ENCODE measurements at places on chromosomes 5 and 9.

DNA sequence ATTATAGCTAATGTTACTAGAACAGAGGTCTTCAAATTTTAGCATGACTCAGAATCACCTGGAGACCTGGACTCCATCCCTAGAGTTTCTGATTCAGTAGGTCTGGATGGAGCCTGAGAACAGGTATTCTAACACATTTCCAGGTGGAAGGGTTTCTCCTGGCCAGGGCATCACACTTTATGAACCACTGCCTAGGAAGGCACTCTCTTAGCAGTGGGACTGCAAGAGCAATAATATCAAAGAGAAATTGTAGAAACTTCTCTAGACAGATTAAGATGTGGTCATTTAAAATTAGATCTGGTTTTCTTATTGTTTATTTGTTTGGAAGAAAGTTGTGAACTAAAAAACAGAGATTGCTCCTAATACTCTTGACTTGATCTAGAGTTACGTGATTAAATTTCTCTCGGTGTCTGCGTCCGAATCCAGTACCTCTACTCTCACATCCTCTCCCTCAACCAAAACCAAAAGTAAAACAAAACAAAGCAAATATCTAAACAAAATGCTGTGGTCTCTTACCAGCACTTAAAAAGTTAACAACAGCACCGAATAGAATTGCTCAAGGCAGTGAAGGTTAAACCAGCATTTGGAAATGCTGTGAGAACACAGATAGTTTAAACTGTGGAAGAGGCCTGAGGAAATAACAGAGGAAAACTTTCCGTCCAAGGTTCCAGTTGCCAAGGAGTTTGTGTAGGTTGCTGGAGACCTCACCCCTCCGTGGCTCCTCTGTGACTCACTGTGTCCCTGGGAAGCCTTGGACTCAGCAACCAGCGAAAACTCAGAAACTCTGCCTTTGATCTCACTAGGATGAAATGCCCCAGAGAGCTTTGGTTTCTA is 193.4 kb downstream of the ARRDC3 start:
- DNase-seq: peak; percentile 26

DNA sequence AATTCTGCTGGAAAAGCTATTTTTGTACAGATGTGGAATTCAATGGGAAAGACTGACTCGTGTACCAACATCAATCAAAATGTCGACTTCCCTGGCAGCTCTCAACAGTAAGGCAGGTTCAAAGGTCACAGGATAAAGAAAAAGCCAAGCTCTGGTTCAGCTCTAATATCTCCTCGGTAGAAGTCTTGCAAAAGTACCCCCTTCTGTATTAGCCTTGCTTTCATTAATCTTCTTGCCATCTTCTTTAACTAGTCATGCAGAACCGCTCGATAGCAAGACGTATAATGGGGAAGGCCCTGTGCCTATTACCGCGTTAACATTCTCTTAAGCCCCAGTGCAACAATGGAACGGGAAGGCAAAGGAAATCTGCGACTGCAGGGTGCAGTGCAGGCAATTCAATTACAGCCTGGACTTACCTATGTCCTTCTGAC is 201.2 kb downstream of the GAPVD1 start:
- DNase-seq: no peak

GRCh38 chr9:129068990-129069861 is 11.7 kb upstream of the DOLPP1 start:
- peak; percentile 71 for DNase-seq

GRCh38 chr9:35680331-35681105 is 6.8 kb downstream of the CA9 start:
- no peak for DNase-seq

DNA sequence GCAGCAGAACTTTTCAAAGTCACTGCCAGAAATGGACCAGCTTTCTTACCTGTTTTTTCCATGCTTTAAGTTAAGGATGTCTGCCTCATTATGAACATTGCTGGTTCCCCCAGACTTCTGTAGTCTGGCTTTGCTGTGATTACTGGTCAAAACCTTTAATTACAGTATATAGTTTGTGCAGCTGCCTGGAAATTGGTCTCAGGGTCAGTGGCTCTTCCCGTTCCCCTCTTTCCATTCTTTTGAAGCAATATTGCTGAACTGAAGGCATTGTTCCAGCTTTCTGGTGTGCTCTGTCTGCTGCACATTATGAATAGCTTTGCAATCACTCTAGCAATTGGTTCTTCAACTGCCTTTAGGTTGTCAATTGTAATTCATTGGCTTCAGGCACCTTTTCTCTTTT is 206.5 kb downstream of the ARL15 start:
- DNase-seq: no peak

DNA sequence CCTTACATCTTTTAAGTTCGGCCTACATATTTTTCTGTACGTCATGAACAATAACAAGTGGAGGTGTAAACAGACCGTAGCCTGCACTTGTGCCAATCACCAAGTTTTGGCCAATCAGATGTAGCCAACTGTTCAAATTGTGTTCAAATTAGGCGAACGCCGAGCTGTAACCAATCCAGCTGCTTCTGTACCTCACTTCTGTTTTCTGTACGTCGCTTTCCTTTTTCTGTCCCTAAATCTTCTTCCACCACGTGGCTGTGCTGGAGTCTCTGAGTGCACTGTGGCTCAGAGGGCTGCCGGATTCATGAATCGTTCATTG is 26.4 kb downstream of the TRIM14 start:
- peak; percentile 1 for DNase-seq

DNA sequence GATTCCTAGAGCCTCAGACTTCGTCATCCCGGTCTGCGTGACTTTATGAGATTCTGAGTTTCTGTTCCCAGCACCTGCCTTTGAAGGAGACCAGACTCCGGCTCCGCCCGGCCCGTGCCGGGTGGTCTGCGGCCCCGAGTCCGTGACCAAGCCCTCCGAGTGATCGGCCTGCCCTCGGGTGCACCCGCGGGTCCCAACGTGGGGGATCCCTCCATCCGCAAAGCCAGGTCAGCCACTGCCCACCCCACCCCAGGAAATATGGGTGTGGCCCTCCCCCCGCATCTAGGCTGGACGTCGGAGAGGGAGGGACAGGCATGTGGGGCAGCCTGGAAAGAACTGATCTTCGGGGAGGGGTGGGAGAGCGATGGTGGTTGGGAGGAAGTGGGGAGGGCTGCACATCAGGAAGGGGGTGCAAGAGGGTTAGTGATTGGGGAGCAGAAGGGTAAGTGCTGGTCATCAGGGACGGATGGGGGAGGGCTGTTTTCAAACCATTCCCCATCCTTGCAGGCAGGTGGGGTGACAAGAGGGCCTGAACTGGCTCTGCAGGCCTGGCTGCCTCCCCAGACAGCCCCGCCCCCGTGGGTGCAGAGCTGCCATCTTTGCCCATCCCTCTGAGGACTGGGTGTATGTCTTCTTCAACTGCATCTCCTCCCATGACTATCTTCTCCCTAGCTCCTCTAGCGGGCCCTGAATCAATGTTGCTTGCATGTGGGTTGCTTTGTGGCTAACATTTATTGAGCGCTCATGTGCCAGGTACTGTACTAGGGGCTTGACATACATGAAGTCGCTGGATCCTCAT is 747 bp downstream of the LRSAM1 start:
- DNase-seq: peak; percentile 58

DNA sequence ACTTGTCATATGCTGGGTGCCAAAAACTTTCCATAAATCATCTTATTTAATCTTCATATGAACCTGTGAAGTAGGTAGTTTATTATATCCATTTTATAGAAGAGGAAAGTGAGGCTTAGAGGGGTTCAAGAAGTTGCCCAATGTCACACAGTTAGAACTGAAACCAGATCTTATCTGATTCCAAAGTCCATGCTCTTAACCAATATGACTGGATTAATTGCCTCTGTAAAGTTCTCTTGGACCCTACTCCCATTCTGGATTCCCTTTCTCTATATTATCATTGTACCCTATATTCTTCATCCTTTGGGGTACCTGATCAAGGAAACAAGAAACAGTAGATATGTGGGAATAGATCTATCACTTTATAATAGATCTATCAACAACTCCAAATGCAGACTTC is 64.5 kb upstream of the GCNT4 start:
- DNase-seq: no peak

DNA sequence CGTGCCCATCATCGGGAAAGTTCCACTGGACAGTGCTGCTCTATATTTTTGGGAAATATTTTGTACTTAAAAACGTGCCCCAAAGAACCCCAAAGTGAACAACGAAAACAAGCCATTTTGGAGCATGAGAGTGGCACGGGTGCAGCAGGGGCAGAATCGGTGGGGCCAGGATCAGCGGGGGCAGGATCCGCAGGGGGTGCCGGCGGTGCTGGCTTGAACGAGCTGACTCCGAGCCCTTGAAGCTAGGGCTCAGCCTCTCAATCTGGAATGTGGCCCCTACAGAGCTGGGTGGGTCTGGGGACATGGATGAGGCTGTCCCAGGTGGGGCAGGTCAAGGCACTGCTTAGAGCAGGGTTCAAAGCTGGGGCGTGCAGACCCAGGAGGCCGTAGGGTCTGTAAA is 104.7 kb upstream of the COL5A1 start:
- no peak for DNase-seq

DNA sequence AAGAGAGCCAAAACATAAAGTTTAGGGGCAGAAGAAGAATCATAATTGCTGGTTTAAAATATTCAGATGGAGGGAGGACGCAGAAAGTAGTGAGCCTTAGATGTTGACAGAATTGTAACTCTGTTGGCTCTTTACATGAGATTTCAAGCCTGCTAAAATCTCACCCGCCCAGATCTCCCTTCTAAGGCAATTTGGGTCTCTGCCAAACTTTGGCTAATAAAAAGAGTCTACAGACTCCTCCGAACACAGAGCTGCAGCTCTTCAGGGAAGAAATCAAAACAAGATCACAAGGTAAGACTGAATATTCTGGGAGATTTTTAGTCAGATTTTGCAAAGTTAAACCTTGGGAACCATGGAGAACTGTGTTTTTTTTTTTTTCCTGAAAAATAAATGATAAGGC is at the start of gene IL33:
IL33 (plus strand) TSS at position 246 of the 400 bp plus-strand sequence. CDS start 25,888 bp downstream, outside the sequence.
- no peak for DNase-seq

DNA sequence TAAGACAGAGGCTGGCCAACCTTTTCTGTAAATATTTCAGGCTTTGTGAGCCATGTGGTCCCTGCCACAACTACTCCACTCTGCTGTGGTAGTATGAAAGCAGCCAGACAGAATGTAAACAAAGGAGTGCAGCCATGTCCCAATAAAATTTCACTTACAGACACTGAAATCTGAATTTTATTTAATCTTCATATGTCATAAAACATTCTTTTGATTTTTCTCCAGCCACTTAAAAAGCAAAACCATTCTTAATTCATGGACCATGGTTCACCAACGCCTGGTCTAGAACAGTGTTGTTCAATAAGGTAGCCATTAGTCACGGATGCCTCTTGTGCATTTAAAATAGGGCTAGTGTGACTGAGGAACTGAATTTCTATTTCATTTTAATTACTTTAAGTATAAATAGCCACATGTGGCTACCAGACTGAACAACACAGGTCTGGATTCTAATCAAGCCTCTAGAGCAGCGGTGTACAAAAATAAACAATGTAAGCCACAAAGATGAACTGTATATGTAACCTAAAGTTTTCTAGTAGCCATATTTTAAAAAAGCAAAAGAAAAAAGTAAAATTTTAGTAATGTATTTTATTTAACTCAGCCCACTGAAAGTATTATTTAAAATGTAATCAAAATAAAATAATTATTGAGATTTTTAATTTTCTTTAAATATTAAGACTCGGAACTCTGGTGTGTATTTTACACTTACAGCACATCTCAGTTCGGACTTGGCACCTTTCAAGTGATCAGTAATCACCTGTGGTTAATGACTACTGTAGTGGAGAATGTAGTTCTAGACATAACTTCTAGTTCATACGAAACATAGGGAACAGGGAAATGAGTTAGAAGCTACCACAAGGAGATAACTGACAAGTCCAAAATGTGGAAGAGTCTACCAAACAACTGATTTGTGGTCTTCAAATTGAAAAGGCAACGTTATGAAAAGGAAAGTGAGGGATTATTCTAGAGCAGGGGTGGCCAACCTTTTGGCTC is 14.3 kb downstream of the GEMIN5 start:
- DNase-seq: no peak
